ENCODE measurements at places on chromosomes 4 and X.

DNA sequence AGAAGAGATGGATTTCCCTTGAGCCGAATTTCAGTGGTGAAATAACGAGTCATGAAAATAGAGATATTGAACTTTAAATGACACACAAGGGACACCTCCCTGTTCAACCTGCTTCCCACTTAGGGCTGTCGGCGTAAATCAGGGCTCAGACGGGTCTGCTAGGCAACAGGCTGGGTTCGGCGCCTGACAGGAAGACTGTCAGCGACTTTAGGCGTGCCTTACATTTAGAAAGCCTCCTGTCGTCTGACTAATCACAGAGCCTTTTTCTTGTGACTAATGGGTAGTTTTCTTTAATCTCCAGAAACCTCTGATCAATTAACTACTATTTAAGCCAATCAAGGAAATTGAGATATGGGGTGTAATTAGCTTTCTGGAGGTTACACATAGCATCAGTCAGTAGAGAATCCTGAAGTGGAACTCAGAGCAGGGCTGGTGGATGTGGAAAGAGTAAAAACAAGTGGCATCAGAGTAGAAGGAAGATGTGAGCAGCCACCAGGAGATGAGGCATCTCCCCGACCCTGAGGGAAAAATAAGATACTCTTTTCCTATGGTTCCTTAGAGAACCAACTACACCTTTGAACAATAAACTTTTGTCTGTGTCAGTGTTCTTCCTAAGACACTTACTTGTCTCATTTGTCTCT is 86.2 kb upstream of the HS3ST1 start:
- H3K27ac ChIP-seq, result no peak overlapping the region
- H3K4me1 ChIP-seq, result peaks cover 3% of the 10 kb centered on the region

DNA sequence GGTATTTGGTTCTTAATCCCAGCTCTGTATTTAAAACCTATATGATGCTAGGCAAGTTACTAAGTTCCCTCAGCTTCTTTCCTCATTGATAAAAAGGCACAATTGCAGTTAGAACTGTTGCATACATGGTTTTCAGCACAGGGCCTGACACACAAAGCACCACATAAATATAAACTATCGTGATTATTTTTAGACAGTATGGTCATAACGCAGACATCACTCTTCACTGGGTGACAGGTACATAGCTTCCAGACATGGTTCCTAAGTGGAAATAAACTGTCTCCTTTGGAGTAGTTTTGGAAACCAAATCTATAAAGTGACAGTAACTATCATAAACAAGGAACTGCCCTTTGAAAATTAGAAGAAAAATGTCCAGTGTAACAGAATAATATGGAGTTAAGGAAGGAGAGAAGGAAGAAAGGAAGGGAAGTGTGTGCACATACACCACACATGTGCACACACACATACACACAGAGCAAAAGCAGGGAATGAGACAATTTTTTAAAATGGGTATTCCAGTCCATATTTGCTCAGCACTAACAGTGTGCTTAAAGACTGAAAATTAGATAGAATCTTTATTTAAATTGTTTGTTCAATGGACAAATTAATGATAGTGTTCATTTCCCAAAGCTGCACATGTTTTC is 12.5 kb upstream of the G3BP2 start:
- no peak overlapping the region for H3K27ac ChIP-seq
- H3K36me3 ChIP-seq, result no peaks in the 10 kb centered on the region
- H3K27me3 ChIP-seq, result no peaks in the 10 kb centered on the region
- H3K4me3 ChIP-seq, result no peak overlapping the region
- no peaks in the 10 kb centered on the region for H3K4me1 ChIP-seq

- H3K4me1 ChIP-seq, result no peaks in the 10 kb centered on the region
- no peak overlapping the region for H3K4me3 ChIP-seq
- H3K27ac ChIP-seq, result no peak overlapping the region
- H3K27me3 ChIP-seq, result no peaks in the 10 kb centered on the region
Observed at GRCh38 chr4:15510961-15511360, 41.3 kb downstream of the CC2D2A start.

- H3K36me3 ChIP-seq, result no peaks in the 10 kb centered on the region
- no peaks in the 10 kb centered on the region for H3K4me1 ChIP-seq
- no peak overlapping the region for H3K4me3 ChIP-seq
Observed at GRCh38 chr4:14059006-14059405, 431.5 kb upstream of the BOD1L1 start.

GRCh38 chrX:46642145-46642544 is 68.6 kb downstream of the CHST7 start:
- H3K4me3 ChIP-seq, result no peak overlapping the region
- H3K4me1 ChIP-seq, result no peaks in the 10 kb centered on the region
- no peaks in the 10 kb centered on the region for H3K36me3 ChIP-seq
- peak; percentile 12 for DNase-seq
- no peak overlapping the region for H3K27ac ChIP-seq
- H3K27me3 ChIP-seq, result no peaks in the 10 kb centered on the region

DNA sequence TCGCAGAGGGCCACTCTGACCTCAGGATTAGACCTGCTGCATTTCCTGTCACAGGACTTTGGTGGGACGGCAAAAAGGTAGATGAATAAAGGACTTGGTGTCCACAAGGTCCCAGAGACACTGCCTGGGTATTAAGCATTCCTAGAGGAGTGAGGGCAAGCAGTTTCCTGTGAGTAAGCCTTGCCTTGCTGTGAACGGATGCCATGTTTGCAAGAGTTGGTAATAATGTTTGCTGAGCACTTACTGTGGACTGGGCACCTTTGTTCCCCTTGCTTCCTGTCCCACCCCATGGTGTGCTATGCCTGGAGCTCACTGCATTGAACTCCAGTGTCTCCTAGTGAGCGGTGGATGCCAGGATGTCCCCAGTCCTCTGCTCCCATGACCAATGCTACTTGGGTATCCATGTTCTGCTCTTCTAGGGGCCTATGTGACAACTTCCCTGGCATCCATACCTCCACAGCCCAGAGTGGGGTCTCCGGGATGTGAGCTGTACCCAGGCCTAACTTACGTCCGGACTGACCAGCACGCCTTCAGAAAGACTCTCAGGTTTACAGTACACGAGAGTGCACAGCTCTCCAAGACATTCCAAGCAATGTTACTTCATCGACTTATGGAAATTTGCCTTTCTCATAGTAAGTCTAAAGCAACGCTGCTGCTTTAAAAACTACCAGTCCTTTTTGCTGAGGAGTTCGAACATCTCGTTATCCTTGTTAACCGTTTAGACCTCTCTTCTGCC is 95.5 kb upstream of the MSX1 start:
- H3K36me3 ChIP-seq, result no peaks in the 10 kb centered on the region
- no peaks in the 10 kb centered on the region for H3K27me3 ChIP-seq
- H3K27ac ChIP-seq, result peak overlapping the region; percentile 32
- no peak overlapping the region for H3K4me3 ChIP-seq
- H3K4me1 ChIP-seq, result peaks cover 19% of the 10 kb centered on the region
- no peak for DNase-seq

- H3K4me3 ChIP-seq, result no peak overlapping the region
- H3K36me3 ChIP-seq, result no peaks in the 10 kb centered on the region
- no peak for DNase-seq
- H3K4me1 ChIP-seq, result peaks cover 5% of the 10 kb centered on the region
Observed at GRCh38 chr4:72971572-72971971, 97.9 kb downstream of the COX18 start.

DNA sequence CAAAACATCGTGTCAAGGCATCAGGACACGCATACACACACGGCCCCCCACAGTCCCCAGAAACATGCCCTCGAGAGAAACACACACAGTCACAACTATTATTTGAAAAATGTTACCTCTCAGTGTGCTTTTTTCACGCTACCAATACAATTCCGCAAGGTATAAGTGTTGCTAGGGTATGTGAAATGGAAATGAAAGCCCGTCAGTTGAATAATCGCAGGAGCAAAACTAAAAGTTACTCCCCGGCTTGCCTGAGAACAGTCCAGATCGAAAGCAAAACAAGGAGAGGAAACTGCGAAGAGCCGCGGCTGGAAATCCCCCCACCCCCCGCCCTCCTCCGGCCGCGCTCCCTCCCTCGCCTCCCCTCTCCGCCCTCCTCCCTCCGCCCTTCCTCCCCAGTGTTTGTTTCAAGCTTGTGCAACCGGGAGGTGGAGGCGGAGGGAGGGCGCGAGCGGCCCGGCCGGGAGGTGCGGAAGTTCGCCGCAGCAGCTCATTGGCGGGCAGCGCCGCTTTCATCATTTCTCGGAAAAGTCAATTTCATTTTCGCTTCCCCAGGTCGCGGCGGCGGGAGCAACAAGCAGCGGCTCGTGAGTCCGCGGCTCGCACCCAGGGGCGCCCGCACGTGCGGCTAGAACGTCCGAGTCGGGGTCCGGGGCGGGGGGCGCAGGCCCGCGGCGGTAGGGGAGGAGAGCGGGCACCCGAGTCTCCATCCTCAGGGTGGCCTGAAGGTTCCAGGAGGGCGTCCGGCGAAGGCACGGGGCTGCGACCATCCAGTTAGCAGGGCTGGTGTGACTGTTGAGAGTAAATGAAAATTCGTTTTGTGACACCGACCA is at the start of gene IRF2:
Gene IRF2 (minus strand): TSS at position 288 of the 833 bp plus-strand sequence. CDS start 45,486 bp downstream, outside the sequence.
- DNase-seq, result peak; percentile 98
- H3K4me3 ChIP-seq, result peak within 1 kb of the TSS; percentile 75
- H3K27ac ChIP-seq, result peak within 1 kb of the TSS; percentile 95
- no peaks in the 10 kb centered on the region for H3K27me3 ChIP-seq

- peaks cover 25% of the 10 kb centered on the region for H3K4me1 ChIP-seq
- no peak overlapping the region for H3K27ac ChIP-seq
- DNase-seq, result no peak
- H3K27me3 ChIP-seq, result no peaks in the 10 kb centered on the region
Observed at GRCh38 chr4:81377191-81377590, 94.5 kb downstream of the RASGEF1B start.

DNA sequence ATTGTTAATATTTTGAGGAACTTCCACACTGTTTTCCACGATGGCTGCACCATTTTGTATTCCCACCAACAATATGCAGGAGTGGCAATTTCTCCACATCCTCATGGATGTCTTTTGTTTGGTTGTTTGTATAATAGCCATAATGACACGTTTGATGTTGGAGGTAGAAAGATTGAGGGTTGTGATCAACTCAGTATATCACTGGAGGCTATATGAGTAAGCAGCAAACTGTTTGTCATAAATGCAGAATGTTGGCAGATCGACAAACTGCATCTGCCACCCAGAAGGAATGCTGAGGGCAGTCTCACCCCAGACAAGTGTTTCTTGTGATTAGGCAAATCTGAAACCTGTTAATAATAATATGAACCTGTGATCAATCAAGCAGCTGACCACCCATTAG is 243.9 kb upstream of the WDFY3 start:
- no peak overlapping the region for H3K27ac ChIP-seq
- H3K27me3 ChIP-seq, result no peaks in the 10 kb centered on the region
- no peak overlapping the region for H3K4me3 ChIP-seq
- DNase-seq, result no peak

- peak within 1 kb of the TSS; percentile 66 for H3K27ac ChIP-seq
- peak; percentile 45 for DNase-seq
- H3K4me3 ChIP-seq, result peak within 1 kb of the TSS; percentile 16
- no peaks in the 10 kb centered on the region for H3K27me3 ChIP-seq
- no peaks in the 10 kb centered on the region for H3K36me3 ChIP-seq
Observed at GRCh38 chrX:1336331-1336943, at the start of gene IL3RA. IL3RA (plus strand) TSS chrX:1336785; CDS start chrX:1341766, 4,981 bp downstream.

GRCh38 chr4:120837656-120838055 is 84.9 kb downstream of the PRDM5 start:
- no peaks in the 10 kb centered on the region for H3K36me3 ChIP-seq
- DNase-seq, result no peak
- peaks cover 13% of the 10 kb centered on the region for H3K4me1 ChIP-seq
- no peaks in the 10 kb centered on the region for H3K27me3 ChIP-seq
- no peak overlapping the region for H3K4me3 ChIP-seq

DNA sequence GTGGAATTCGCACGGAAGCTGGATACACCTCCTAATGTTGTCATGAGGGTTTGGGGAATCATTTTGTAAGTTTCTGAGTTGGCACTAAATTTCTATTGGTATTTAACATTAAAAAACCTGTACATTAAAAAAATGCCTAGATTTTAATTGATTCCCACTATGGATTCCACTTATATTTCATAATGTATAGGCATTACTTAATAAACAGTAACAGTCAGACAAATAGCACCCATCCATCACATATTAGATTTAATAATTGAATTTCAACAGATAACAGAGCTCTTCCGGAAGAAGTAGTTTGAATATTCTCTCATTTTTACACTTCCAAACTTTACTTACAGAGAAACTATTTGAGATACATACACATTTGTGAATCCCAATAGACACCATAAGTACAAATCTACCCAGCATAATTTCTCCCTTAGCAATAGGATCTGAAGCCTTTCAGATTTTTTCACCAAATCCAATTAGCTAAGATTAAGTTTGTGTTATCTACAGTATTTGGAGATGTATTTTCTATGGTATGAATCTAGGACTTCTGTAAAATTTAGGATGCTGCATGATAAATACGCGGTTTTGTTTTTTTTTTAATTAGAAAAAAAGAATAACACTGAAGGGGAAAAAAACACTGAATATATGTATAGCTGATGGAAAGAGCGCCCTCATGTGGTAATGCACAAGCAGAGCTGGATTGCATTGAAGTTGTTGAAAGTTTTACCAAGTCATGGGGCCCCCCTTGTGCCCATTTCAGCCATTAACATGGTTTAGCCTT is 12.2 kb upstream of the ODAM start:
- peak; percentile 79 for DNase-seq
- H3K27ac ChIP-seq, result no peak overlapping the region
- peaks cover 10% of the 10 kb centered on the region for H3K4me1 ChIP-seq
- no peak overlapping the region for H3K4me3 ChIP-seq
- no peaks in the 10 kb centered on the region for H3K36me3 ChIP-seq

- no peak for DNase-seq
- no peak overlapping the region for H3K4me3 ChIP-seq
- no peaks in the 10 kb centered on the region for H3K36me3 ChIP-seq
- no peaks in the 10 kb centered on the region for H3K27me3 ChIP-seq
- H3K4me1 ChIP-seq, result no peaks in the 10 kb centered on the region
Observed at GRCh38 chr4:176999935-177000543, 207.3 kb upstream of the VEGFC start.

- DNase-seq, result no peak
- no peaks in the 10 kb centered on the region for H3K36me3 ChIP-seq
- no peaks in the 10 kb centered on the region for H3K4me1 ChIP-seq
- H3K27ac ChIP-seq, result no peak overlapping the region
- peaks cover 19% of the 10 kb centered on the region for H3K27me3 ChIP-seq
Observed at GRCh38 chr4:3740256-3740655, 25.9 kb upstream of the ADRA2C start.

- no peaks in the 10 kb centered on the region for H3K27me3 ChIP-seq
- no peaks in the 10 kb centered on the region for H3K4me1 ChIP-seq
- H3K4me3 ChIP-seq, result no peak overlapping the region
- H3K36me3 ChIP-seq, result no peaks in the 10 kb centered on the region
Observed at GRCh38 chr4:131388277-131388676, 1760.8 kb upstream of the PCDH10 start.

Data from hepatocyte (in vitro differentiated cells).